Tibial artery (tissue), 4 donors: ENCODE measurements at places on chromosomes 7 and 10.

GRCh38 chr7:158759245-158759614, 54.6 kb upstream of the NCAPG2 start:
- DNase-seq, result no peak

DNA sequence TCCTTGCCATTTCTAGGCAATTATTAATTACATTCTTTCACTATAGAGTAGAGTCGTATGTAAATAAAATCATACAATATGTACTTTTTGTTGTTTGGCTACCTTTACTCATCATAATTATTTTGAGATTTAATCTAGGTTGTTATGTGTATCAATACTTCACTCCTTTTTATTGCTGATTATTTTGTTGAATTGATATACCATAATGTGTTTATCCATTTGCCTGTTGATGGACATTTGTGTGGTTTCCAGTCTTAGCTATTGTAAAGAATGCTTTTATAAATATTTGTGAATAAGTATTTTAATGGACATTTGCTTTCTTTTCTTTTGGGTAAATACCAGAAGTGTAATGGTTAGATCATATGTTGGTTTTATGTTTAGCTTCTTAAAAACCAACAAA, 174.0 kb downstream of the RAMP3 start:
- no peak for DNase-seq

DNA sequence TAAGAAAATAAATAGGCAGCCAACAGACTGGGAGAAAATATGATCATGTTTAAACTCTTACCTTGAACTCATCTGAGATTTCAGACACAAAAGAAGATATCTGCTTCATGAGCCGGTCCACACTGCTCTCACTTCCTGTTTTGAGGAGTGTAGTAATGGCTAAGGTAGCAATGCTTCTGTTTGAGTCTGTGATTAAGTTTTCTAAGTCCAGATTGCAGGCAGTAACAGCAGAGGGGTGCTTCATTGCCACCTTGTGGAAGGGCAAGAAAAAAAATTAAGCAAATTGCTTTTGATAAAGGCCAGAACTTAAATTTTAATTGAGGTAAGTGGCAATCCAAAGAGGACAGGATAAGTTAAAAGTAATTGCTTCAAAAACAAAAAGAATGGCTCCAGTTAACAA, 69.1 kb downstream of the MEST start:
- no peak for DNase-seq

GRCh38 chr7:123849855-123850254, 4.9 kb downstream of the HYAL4 start:
- no peak for DNase-seq

DNA sequence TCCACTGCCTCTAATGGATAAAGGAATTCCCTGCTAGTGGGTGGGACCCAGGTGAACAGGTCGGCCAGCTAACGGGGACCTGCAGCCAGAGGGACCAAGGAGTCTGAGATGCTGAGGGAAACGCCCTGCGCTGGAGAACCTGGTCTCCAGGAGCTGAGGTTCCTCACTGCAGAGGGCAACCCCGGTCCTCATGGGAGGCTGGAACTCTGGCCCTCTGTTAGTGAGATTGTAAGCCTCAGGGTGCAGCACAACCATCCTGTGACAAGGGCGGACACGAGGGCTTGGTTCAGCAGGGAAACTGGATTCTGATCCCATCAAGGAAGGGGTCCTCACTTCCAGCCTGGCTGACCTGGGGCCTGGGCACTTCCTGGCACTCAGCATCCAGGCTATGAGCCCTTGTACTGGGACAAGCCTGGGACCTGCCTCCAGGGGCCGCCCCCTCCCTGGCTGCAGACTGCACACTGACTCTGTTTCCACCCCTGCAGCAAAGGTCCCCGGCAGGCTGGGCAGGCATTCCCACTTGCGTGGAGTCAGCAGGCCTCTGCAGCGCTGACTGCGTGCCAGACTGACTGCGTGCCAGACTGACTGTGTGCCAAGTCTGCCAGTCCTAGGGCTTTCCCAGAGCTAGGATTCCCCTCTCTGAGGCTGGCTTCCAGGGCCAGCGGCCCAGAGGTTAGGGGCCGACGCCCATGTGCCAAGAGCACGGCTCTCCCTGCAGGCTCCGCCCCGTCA, 143.2 kb downstream of the MAPK8 start:
- peak; percentile 66 for DNase-seq

DNA sequence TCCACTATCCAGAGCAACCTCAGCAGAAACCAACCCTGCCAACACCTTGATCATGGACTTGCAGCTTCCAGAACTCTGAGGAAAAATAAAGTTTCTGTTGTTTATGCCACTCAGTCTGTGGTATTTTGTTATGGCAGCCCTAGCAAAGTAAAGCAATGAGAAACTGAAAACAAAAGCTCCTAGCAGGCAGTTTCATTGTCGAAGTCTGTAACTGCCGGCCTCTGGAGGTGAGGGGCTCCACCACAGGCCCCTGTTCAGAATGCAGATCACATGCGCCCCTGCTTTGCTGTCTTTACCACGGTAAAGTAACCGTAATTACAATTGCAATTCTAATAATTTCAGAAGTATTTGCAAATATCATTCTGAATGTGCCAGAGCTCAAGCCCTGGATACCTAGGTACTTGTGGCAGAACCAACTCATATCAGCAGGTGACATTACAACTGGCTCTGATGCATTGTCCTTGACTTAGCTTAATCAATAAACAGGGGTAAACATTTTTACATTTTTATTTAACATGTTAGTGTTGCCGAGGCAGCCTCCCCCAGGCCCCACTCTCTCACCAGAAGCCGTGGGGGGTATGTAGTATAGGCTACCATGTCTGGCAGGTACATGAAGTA, 193.2 kb downstream of the ELMO1 start:
- no peak for DNase-seq

DNA sequence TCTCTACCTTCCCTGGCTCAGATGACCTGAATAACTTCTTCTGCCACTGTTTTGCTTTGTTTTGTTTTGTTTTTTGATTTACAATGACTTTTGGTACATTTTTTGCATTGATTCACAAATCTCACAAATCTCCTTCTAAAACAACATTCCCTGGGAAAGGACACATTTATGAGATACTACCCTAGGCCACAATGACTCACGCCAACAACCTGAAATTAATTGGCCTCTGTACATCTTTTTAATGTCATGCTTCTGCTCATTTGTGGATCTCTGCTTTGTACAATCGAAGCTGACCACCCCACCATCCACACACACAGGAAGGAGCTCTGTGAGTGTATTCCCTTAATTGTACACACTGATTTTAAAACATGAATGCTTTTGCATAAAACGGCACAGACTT, 156.7 kb upstream of the PFKP start:
- no peak for DNase-seq

DNA sequence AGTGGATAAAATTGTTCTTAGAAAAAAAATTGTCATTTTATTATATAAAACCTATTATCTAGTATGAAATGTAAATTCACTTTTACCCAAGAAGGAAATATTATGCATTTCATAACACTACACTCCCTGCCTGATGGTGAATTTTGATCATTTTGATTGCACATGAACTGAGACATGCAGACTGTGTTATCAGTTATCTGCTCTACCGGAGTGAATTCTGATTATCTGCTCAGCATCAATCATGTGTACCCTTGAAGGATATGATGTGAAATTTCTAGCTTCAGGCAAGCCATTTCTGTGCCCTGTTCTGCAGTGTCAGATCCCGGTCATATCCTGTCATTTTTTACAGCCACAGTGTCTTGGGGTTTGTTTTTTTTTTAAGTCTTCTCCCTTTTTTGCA, 85.0 kb upstream of the FGL2 start:
- no peak for DNase-seq

GRCh38 chr10:5975641-5976473, 1.5 kb downstream of the IL15RA start:
- DNase-seq, result peak; percentile 77

DNA sequence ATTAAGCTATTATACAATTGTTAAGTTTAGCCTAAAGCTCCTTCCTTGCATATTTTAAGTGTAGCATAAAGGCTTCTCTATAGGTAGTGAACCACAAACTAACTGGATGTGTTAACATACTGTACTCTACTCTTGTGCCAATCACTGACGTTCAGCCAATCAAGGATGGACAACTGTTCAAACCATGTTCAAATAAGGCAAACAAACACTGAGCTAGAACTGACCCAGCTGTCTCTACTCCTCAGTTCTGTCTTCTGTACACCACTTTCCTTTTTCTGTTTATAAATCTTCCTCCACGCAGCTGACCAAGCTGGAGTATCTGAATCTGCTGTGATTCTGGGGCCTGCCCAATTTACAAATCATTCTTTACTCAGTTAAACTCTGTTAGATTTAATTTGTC, 188.7 kb upstream of the MBL2 start:
- DNase-seq, result no peak

DNA sequence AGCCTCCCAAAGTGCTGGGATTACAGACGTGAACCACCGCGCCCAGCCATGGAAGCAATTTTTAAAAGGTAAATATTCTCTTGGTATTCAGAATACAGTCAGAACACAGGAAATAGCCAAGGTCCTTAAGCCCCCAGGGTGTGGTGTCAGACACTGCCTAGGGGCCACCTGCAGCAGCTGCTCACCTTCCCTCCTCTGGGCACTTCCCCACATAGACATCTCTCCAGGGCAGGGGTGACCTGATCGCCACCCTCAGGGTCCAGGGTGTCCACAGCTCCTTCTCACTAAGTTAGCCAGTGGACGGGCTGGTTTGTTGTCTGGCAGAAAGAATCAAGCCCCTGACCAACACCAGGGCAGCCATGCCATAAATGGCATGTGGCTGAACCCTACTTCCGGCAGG, 15.9 kb downstream of the URGCP start:
- no peak for DNase-seq

DNA sequence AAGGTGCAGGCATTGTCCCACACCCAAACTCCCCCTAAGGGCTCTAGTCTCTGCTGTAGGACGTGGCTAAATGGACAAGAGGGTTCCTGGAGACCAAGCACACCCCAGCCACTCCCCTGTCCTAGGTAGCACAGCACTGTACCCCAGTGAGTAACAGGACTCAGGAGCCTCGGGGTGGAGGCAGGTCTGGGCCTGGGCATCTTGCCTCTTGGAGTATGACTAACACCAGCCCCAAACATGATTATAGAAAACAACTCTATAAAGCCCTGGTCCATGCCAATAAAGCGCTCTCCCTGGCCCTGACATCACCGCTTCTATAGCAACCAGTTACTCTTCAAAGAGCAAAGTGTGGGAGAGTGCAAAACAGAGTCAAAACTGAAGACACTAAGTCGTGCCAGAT, 195.0 kb downstream of the CALN1 start:
- DNase-seq, result no peak

DNA sequence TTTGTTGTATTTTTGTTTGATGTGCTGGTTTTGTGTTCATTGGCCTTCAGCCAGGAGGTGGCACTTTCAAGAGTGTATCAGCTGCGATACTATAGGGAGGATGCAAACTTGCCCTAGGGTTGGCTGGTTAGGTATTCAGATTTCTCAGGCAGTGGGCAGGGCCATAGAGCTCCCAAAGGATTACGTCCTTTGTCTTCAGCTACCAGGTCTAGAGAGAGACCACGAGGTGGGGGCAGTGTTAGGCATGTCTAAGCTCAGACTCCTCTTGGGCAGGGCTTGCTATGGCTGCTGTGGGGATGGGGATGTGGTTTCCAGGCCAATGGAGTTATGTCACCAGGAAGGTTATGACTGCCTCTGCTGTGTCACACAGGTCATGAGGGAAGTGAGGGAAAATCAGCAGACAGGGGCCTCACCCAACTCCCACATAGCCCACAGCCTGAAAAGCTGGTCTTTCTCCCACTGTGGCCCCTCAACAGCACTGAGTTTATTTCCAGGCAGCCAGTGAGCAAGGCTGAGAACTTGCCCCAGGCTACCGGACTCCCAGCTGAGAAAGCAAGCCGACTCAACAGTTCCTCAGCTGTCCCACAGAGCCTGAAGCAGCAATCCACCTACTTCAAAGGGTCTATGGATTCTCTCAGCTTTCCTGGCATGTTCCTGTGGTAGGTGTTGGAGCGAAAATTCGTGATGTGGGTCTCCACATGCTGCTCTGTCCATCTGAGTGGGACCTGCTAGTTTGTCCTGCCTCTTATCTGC, 227.4 kb upstream of the COBL start:
- no peak for DNase-seq

DNA sequence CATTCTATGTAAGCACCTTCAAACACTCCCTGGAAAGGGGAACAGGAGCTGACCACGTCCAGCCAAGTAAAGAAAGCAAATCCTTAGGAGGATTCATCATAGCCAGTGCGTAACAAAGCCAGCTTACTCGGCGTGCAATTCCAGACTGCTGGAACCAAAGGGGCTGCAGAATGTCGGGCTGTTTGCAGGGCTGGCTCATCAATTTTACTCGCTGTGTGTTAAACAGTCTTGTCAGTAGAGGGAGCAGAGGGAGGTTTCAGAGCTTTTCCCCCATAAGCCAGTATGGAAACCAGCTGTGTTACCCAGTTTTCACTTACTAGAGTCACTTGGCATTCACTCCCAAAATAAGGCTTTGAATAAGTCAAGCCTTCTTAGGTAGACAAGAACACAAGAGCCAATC, 127.1 kb downstream of the KMT2E start:
- DNase-seq, result no peak

DNA sequence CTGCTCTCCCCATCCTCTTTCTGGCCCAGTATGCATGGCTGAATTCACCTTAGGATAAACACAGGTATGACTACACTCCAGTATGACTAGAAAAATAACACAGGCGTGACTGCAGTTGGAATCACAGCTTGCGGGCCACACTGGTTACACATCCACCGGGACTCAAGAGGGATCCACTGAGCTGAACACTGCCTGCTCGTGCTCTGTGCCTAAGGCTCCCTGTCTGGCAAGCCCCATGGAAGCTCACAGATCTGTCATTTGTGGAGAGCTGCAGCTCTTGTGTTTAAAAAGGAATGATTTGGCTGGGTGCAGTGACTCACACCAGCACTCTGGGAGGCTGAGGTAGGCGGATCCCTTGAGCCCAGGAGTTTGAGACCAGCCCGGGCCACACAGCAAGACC, 26.8 kb downstream of the VOPP1 start:
- DNase-seq, result no peak

- no peak for DNase-seq
These were observed 24.3 kb upstream of the TIAL1 start for GRCh38 chr10:119621078-119621384.

- DNase-seq, result no peak
These were observed 11.3 kb downstream of the TSPAN14 start for GRCh38 chr10:80465451-80465835.

DNA sequence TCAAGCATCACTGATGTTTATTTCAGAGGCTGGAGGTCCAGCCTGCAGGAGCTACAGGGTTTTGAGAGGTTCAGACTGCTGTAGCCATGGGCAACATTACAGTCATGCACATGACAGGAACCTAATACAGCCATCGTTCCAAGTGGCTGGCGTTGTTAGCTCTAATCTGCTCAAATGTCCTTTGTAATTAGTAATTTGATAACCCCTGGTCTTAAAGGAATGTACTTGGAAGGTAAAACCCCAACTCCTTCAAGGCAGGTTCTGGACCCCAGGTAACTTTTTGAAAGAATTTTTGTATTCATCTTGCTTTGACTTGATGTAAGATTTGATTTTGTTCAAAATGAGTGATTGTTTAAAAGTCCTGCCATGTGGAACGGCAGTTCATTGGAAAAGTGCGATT, 34.7 kb upstream of the FOXI2 start:
- no peak for DNase-seq

GRCh38 chr10:121288864-121289661, 309.2 kb downstream of the FGFR2 start:
- DNase-seq, result no peak
